ENCODE measurements at places on chromosomes 5 and 9.

GRCh38 chr5:69364414-69364813 lies 4.9 kb downstream of the AK6 start:
- no peak for DNase-seq

DNA sequence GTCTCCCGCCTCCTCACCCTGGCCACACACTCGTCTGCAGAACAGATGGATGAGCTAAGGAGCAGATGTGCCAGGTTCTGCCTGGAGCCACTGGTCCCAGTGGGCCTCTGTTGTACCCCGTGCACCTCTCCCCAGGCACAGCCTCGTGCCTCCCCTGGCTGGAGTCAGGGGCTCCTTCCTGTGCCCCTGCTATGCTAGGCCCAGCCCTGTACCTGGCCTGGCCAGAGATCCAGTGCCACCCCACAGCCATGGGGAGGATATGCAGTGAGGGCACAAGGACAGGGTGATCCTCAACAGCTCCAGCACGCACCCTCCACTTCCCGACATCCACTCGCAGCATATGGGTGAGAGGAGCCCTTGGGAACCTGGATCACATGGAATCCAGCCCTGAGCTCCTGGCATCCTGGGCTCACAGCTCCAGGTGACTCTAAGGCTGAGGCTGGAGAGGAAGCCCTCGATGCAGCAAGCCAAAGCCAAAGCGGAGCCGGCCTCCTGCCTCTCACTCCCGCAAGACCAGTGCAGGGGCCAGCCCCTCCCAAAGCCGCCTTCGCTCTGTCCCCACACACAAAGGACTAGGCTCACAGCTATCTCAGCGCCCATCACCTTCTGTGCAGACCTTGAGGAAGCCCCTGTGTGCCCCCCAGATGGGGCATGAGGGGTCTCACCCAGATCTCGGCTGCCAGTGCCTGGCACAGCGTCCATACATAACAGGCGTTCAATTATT lies 23.7 kb upstream of the ADAMTS2 start:
- DNase-seq = no peak

- peak; percentile 93 for DNase-seq
Observed at GRCh38 chr5:170434966-170435605, 45.9 kb upstream of the KCNMB1 start.

- DNase-seq = no peak
Observed at GRCh38 chr5:33737284-33737683, 154.5 kb downstream of the ADAMTS12 start.
